ENCODE measurements at places on chromosomes 12 and 14. TPM values are rescaled to one million over a fixed set of nuclear protein-coding genes. Genes with fewer than 3 reads are reported as not detected.

GRCh38 chr14:91866061-91866460 is 1.3 kb downstream of the TC2N start:
- no peak for DNase-seq

DNA sequence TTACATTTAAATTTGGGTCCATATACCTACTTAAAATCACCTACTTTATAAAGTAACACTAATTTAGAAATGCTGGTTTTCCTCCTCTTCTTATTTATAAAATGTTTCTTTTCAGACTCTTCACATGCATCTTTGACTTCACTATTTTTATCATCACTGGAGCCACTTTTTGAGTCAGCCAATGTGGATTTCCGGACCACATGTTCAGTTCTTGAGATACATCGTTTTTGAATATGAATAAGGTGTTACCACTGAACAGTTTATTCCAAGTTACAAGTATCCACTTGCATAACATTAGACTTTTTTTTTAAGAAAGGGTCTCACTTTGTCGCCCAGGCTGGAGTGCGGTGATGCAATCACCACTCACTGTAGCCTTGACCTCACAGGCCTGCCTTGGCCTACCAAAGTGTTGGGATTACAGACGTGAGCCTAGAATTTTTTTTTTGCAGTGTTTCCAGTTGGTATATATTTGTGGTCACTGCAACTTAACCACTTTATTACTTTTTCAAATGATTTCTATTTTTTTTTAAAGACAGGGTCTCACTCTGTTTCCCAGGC is 5.7 kb downstream of the FNTB start:
- DNase-seq: no peak

GRCh38 chr12:84696908-84697540 is 215.6 kb downstream of the SLC6A15 start:
- no peak for DNase-seq

DLGAP5 gene
- 0.02 TPM for polyA plus RNA-seq

GLTP gene
- polyA plus RNA-seq: 20.7 TPM

DNA sequence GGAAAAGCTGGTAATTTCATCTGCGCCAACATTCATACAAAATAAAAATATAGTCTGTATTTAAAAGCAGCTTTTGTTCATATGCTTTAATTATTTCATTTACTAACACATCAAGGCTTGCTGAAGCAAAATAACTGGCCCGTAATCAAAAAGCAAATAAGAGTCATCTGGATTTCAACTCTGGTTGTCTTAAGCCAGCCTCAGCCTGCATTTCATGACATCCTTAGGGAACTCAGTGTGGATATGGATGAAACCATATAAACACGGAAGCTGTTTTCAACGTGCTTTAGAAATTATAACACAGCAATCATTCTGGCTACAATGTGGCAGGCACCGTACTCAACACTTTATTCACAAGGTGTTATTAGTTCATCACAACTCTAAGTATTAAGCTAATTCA is 852 bp downstream of the COX16 start:
- DNase-seq: no peak

DACT1 gene
- polyA plus RNA-seq: 4.8 TPM

RBP5 gene
- polyA plus RNA-seq: 0.77 TPM

- DNase-seq: no peak
Measured at GRCh38 chr12:85633491-85633890, 202.7 kb downstream of the RASSF9 start.

DNA sequence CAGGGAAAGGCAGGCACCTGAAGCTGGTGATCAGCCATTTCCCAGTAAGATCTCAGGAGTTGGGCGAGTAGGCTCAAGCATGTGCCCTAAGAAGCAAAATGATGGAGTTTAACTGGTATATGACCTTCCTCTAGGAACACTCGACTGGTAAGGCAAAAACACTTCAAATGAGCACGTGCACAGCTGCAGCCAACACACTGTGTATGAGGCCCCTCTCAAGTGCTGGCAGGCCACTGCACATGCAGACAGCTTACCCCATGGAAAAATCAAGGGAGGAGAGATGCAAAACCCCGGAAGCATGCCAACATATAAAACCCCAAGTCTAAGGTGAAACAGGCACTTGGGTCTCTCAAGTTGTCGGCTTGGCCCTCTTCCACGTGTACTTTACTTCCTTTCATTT is 39.2 kb downstream of the TTLL5 start:
- DNase-seq: no peak

DNA sequence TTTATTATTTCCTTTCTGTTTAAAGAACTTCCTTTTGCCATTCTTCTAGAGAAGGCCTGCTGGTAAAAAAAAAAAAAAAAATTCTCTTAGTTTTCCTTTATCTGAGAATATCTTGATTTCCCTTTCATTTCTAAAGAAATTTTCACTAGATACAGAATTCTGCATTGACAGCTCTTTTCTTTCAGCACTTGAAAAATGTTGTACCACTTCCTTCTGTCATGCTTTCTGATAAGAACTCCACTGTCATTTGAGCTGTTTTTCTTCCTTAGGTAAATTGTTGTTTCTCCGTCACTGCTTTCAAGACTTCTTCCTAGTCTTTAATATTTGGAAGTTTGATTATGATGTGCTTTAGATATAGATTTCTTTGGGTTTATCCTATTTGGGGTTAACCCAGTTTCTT is 113.6 kb upstream of the BTG1 start:
- DNase-seq: no peak

GRCh38 chr12:47941871-47942613 is 21.4 kb upstream of the TMEM106C start:
- DNase-seq: no peak

DNA sequence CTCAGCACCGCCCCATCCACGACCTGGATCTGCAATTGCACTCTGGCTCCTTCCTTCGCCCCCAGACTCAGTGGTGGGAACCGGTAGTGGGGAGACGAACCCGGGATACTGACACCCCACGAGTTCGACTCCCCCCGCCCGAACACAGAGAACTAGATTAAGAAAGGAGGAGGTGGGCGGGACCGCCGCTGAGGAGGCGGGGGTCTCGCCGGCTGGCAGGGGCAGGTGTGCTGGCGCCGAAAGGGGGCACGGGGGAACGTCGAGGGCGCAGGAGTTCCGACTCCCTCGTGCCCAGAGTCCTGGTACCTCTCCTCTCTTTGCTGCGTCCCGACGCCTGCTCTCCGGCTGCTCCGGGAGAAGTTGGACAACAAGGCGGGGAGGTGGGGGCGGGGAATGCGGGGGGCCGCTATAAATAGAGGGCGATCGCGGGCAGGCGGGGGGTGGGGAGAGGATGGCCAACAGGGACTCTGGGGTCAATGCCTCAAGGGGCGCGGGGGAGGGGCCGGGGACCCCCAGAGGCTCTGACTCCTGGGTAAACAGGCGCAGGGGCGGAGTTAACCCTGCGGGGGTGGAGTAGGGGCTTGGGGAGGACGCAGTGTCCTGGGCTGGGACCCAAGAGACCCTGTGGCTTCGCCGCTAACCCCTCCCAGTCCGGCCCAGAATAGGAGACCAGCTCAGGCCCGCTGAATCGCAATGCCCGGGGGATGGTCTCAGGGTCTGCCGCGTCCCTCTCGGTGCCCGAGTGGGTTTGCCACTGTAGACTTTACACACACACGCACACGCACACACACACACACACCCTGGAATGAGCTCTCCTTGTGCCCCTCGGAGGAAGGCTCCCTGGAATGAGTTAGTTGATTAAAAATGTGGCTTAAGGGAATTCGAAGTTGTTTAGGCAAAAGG is 761 bp upstream of the NDRG2 start:
- peak; percentile 95 for DNase-seq

GPRC5D gene
- polyA plus RNA-seq: not detected

DNA sequence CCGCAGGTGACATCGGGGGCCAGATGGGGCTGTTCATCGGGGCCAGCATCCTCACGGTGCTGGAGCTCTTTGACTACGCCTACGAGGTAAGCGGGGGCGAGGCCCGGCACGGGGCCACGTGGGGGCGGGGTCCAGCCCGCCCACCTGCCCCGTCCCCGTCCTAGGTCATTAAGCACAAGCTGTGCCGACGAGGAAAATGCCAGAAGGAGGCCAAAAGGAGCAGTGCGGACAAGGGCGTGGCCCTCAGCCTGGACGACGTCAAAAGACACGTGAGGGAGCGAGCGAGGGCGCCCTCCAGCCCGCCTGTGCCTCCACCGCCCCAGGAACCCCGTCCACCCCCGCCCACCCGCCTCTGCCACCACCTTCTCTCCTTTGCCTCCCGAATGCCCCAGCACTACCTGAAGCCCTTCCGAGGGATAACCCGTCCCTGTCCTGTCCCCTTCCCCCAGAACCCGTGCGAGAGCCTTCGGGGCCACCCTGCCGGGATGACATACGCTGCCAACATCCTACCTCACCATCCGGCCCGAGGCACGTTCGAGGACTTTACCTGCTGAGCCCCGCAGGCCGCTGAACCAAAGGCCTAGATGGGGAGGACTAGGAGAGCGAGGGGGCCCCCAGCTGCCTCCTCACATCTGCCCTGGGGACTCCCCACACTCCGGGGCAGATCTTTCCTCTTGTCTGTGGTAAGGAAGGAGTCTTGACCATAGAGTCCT is 3.9 kb upstream of the SMARCD1 start:
- no peak for DNase-seq

GRCh38 chr12:67415473-67415872 is 146.3 kb downstream of the CAND1 start:
- no peak for DNase-seq

HOXC10 gene
- not detected for polyA plus RNA-seq

DNA sequence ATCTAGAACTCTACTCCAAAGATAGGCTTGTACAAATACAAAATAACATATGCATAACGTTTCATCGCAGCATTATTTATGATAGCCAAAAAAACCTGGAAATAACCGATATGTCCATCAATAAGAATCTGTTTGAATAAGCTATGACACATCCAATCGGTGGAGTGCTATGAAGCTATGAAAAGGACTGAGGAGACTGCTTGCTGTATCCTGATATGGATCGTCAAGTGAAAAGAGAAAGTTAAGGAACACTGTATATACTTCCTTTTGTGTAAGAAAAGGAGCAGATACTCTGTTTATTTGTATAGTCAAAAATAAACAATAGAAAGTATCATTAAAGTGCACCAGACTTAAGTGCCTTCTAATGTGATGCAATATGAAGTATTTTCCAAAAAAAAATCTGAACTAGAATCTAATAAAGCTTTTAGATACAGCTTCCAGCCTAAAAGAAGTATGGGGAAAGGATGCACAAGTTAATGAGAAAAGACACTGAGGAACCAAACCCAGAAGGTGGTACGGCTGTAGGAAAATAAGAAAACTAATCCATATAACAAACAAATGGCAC is 645 bp upstream of the KLHDC1 start:
- DNase-seq: no peak

Data from right cardiac atrium (tissue), 5 donors.